ENCODE measurements at places on chromosomes 2 and 18.

DNA sequence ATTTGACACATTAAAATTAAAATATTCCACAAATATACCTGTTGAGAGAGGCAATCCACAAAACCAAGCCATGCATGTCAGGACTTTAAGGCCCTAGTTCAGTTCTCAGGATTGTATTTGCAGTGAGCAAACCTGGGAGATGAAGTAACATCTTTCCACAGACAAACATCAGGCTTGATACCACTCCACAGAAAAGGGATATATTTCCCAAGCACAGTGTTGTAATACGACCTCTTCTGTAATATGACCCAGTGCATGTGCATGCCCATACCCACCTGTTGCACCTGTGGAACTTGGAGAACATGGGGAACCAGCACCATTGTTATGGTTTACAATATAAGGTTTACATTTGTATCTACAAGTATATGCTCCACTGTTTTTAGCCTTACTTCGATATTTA lies 184.0 kb downstream of the PDE11A start:
- DNase-seq: no peak

GRCh38 chr2:7766978-7767565 lies 849.9 kb downstream of the RNF144A start:
- DNase-seq: no peak

GRCh38 chr2:102025016-102025501 lies 33.3 kb downstream of the IL1R2 start:
- peak; percentile 59 for DNase-seq

DNA sequence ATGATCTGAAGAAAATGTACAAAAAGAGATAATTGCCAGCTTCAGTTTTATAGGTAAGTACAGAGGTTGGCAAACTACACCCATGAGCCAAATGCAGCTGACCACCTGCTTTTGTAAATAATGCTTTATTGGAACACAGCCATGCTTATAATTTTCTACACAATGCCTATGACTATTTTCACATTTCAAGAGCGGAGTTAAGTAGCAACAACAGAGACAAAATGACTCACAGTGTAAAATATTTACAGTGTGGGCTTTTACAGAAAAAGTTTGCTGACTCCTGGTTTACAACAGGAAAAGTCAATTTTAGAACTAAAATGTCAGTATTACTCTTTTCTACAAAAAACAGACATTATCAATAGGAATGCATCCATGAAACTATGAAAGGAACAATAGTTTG lies 26.0 kb downstream of the CWC22 start:
- DNase-seq: no peak

- no peak for DNase-seq
These were observed 3.2 kb downstream of the EMX1 start for GRCh38 chr2:72920318-72921087.

DNA sequence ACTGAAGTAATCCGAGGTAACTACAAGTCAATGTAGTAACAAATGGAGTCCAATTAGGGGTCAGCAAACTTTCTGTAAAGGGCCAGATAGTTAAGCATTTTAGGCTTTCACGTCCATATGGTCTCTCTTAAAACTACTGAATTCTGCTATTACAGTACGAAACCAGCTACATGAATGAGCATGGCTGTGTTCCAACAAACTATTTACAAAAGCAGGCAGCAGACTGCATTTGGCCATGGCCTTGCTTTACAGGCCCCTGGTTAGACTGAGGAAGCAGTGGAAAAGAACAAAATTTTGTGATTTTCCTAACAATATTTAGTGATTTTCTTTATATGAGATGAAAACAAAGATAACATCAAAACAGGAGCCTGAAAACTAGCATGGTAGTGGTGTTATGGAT lies 64.0 kb downstream of the RTN4 start:
- no peak for DNase-seq

GRCh38 chr18:22817844-22818243 lies 115.3 kb upstream of the RBBP8 start:
- no peak for DNase-seq

- no peak for DNase-seq
These were observed 1.2 kb upstream of the SKA1 start for GRCh38 chr18:50373561-50374219.

GRCh38 chr2:30527859-30528258 lies 80.8 kb downstream of the LCLAT1 start:
- DNase-seq: no peak

DNA sequence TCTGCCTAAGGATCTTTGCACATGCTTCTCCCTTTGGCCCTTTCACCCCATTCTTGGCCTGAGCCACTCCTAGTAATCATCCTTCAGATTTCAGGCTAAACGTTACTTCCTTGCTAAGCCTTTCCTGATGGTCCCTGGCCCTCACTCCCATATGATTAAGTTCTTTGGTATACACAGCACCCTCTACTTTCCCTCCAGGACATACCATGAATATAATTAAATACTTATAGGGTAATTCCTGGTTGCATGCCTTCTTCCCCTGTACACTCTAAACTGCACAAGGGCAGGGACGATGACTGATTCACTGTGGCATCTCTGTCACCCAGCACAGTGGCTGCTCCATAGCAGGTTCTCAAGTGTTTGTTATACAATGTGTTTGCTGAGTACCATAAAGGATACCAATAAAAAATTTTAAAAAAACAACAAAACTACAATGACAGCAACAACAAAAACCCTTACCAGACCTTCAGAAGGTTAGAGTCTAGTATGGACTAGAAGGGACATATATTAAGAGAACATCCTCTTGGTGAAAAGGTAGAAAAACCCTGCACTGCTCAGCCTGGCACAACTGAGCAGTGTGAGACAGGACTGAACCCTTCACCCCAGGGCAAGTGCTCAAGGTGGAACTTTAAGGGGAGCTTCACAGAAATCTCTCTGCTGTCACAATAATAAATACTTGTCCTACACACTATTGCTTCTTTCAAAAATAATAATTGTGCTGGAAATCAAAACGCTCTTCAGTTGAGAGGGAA lies 76.2 kb downstream of the AAK1 start:
- peak; percentile 44 for DNase-seq

DNA sequence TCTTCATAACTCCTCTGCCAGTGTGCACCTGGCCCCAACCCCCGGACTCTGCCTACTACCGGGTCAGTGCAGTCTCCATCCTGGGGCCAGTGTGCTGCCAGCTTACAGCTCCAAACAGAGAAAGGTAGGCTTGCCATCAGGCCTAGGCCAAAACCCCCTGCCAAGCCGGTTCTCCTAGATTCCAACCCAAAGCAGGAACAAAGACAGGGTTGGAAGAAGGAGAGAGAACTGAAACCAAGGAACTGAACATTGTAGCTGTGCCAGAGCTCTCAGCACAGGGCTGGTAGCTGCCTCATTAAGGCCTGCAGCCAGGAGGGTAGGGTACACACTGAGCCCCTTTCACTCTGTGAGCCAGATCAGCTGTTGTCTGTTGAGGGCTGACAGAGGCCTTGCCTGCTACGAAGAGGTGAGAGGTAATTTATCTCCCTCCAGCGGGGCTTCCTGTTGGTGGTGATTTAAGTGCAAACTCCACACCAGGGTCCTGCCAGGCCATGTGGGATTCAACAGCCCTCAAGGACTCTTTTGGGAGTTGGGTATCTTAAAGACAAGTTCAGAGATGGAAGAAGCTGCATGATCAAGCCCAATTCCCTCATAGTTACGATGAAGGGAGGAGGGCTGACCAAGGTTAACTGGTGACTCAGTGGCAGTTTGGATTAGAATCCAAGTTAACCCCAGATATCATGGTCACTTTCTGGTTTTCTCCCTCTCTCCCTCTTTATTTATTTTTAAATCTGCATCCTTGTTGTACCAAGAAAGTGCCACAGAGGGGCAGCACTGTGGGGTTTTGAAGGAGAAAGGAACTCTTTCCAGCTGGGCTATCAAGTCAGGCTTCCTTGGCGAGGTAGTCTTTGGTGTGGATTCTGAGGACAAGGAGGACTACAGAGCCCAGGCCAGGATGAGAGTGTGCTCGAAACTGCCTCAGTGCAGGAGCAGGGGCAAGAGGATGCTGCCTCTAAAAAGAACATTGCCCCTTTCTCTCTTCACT lies 48.1 kb downstream of the CYRIA start:
- DNase-seq: no peak

GRCh38 chr2:172623249-172623965 lies 67.5 kb downstream of the PDK1 start:
- DNase-seq: no peak

- no peak for DNase-seq
These were observed 1.7 kb upstream of the GATA6 start for GRCh38 chr18:22167471-22168241.

- DNase-seq: peak; percentile 29
These were observed 128.7 kb upstream of the L3MBTL4 start for GRCh38 chr18:6543330-6543908.

DNA sequence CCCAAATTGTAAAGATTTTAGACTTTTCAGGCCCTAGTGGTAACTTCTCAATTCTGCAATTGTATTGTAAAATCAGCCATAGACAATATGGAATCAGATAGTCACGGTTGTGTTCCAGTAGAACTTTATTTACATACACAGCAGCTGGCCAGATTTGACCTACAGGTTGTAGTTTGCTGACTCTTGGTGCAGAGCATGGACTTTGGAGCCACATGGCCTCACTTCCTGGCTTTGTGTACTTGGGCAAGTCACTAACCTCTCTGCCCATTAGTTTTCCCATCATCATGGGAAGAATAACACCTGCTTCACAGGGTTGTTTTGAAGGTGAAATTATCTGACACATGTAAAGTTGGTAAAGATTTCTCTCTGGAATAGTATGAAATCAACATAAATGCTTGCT lies 147.6 kb downstream of the TMEM200C start:
- no peak for DNase-seq

GRCh38 chr2:159111346-159111927 lies 143.0 kb downstream of the TANC1 start:
- DNase-seq: no peak

DNA sequence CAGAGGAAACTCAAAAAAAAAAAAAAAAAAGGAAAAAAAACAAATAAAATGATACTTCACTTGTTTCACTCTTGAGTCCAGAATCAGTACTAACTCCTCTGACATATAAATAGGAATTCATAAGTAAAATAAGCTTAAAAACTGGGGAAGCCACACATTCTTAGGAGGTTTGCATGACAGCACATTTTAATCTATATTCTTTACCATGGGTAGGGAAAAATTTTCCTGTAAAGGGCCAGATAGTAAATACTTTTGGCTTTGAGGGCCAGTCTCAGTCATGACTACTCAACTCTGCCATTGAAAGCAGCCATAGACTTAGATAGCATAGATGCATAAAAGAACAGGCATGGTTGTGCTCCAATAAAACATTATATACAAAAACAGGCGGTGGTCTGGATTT lies 145.2 kb downstream of the BCL11A start:
- no peak for DNase-seq

GRCh38 chr2:113406114-113406513 lies 31.4 kb upstream of the ZNG1B start:
- no peak for DNase-seq

- no peak for DNase-seq
These were observed 59.4 kb downstream of the RHOB start for GRCh38 chr2:20506201-20506685.

- DNase-seq: no peak
These were observed 230.2 kb upstream of the ZC3H15 start for GRCh38 chr2:186255823-186256222.

GRCh38 chr2:9107168-9108025 lies 99.2 kb upstream of the ASAP2 start:
- no peak for DNase-seq

- DNase-seq: no peak
These were observed 181.8 kb upstream of the NT5C1B start for GRCh38 chr2:18771212-18771611.

- no peak for DNase-seq
These were observed 28.7 kb downstream of the SMAD2 start for GRCh38 chr18:47901624-47902362.

- no peak for DNase-seq
These were observed 10.0 kb downstream of the SUPT7L start for GRCh38 chr2:27653397-27653796.

- DNase-seq: no peak
These were observed 45.5 kb upstream of the LDAH start for GRCh38 chr2:20868377-20868776.

GRCh38 chr2:219016721-219017120 lies 23.5 kb upstream of the CRYBA2 start:
- DNase-seq: no peak

- no peak for DNase-seq
These were observed 148.0 kb upstream of the KCTD1 start for GRCh38 chr18:26696308-26696707.

GRCh38 chr18:47191961-47192360 lies 15.8 kb upstream of the IER3IP1 start:
- DNase-seq: no peak

DNA sequence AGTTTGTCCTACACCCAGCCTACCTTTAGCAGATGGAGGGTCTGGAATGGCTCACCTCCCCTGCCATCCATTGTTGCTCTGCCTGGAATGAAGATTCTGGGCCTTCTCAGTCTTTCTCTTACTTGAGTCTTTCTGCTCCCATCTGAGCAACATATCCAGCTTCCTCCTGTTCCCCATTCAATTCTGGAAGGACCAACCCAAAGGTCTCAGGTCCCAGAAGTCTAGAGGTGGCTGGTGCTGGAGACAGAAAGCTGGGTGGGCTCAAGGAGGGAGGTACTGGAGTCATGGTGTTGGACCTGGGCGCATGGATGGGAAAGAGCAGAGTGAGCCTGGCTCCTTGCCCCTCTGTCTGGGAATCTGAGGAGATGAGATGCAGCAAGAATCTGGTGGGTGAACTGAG lies 93.5 kb upstream of the SIX3 start:
- no peak for DNase-seq

GRCh38 chr18:48861181-48861708 lies 89.5 kb downstream of the SMAD7 start:
- DNase-seq: no peak

- DNase-seq: no peak
These were observed 164.7 kb downstream of the CCDC178 start for GRCh38 chr18:33275843-33276242.

DNA sequence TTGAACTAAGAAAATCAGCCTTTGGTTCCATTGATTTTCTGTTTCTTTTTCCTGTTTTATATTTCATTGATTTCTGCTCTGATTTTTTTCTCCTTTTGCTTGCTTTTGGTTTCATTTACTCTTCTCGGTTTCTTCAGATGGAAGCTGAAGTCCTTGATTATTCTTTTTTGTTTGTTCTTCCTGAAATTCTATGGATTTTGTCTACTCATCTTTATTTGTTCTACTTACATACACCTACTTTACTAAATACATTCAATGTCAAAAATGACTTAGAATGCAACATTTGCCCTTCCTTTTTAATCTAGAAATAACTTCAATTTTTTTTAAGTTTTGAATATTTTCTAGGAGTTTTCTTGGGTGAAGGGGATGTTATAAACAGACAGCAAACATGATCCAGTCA lies 612.5 kb downstream of the METTL4 start:
- no peak for DNase-seq

GRCh38 chr2:45763255-45763654 lies 111.8 kb downstream of the PRKCE start:
- no peak for DNase-seq

GRCh38 chr2:178404368-178404767 lies 46.6 kb downstream of the PRKRA start:
- no peak for DNase-seq

All from fibroblast of skin of left biceps (primary cell).